AG04450 (cell line): ENCODE measurements at places on chromosomes 1 and 21.

DNA sequence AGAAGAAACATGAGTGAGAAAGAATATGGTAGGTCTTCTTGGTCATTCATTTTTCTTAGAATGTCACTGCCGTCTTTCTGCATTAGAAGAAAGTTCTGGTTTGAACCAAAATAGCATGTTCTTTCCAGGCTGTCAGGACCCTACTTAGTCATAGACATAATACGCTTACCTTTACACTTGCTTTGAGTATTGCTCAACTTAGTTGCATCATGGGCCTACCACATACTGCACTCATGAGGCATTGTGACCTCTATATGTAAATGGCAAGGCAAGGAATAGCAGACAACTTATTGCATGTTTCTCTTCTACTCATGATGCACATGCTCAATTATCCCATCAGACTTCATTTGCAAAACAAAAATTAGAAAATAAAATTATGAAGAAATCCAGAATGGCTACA is 415.0 kb downstream of the HLX start:
- no peak for DNase-seq

DNA sequence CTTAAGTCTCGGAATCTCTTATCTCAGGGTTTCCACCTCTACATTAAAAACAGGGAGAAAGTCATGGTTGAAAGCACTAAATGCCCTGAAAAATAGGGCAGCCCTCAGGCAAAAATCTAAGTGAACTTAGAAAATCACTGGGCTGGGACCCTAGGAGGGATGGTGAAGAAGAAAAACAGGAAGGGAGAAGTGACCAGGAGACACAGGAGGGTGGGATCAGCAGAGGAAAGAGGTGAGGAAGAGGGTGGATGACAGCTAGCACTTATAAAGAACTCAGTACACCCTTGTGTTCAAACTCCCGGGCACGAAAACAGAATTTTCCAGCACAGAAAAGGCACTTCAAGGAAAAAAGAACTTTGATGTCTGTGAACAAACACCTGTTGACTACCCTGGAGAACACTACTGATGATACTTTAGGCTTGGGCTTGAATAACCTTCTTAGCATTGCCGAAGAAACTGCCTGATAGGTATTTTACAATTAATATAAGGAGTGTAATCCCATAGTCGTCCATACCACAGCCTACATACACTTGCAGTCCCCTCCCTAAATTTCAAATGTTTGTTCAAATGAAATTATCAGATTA is 2.0 kb downstream of the CHML start:
- no peak for DNase-seq

GRCh38 chr1:46798810-46799209 is at the start of gene CYP4B1:
Gene CYP4B1, plus strand, starts transcription at chr1:46799046. Its CDS starts 36 bp downstream, at chr1:46799082.
- DNase-seq = no peak

GRCh38 chr21:46286648-46287002 is 483 bp downstream of the YBEY start:
- peak; percentile 30 for DNase-seq

DNA sequence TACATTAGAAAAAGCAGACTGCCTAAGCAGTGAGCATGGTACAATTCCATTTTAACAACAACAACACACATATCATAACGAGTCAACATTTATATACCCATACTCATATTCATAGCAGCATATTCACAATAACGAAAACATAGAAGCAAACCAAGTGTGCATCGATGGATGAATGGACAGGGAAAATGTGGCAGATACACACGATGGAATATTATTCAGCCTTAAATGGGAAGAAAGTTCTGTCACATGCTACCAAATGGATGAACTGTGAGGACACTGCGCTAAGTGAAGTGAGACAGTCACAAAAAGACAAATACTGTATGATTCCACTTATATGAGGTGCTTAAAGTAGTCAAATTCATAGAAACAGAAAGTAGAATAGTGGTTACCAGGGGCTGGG is 9.5 kb upstream of the MAN1C1 start:
- DNase-seq = no peak

GRCh38 chr1:206708058-206708457 is 23.4 kb downstream of the MAPKAPK2 start:
- no peak for DNase-seq
